ENCODE measurements at places on chromosomes 12 and 14.

DNA sequence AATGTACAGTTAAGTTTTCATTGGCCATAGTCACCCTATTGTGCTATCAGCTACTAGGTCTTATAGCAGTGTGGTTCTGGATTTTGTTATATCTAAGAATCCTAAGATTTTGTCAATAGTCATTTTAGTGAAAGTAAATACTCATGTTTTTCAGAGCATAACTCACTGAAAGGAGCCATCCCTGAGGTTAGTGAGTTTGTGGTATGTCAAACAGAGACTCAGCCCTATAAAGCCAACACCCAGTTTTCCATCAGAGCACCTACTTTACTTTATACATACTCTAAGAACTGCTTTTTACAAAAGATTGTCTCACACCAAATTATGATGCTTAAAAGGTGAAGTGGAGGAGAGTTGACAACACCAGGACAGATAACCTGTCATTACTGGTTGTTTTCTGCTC is 686.3 kb upstream of the LRFN5 start:
- DNase-seq, result no peak

DNA sequence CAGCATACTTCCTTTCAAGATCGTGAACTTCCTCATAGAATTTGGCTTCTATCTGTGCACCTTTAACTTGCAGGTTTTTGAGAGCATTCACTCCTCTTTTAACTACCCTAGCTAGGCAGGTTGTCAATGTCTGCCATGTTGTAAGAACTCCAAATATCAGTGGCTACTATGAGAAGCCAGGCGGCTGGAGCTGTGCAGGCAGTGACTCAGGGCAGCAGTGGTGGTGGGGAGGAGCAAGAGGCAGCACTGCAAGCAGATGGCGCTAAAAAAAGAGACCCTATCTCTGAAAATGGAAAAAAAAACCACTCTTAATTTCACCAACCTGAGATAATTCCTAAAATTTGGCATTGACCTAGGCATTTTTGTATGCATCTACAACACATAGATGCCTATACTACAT is 28.5 kb downstream of the YARS2 start:
- DNase-seq, result no peak

DNA sequence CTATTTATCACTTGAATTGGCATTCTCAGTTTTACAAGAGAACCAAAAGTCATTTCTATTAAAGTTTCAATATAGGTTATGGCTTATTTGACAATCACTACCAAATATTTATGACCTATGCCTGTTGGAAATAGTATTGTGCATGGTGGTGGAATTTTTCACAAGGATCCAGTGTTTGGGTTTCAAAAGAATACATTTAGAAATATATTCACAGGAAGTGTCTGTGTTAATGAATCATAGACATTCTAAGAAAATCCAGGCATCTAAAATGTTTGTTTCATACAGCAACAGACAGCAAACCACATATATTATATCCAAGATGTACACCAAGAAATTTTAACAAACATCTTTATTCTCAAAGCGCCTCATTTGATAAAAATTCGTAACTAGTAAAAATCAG is 92.7 kb downstream of the MED13L start:
- DNase-seq, result peak; percentile 46

GRCh38 chr12:31026202-31026601 is 47.5 kb upstream of the DDX11 start:
- no peak for DNase-seq

DNA sequence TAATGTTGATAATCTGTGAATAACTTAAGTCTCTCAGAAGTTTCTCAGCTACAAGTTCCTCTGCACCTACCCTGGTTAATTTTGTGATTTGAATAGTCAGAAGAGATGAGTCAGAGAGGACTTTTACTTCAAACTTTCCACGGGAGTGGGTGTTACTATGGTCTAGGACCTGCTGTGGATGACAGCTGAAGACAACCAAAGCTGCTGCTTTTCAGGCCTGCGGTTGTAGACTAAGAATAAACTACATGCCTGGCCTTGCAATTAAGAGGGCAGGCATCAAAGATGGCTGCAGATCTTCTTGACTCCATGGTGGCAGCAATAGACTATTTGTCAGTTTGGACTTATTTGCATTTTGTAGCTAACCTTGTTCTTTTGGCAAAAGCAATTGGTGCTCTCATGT is 227.1 kb upstream of the KRR1 start:
- no peak for DNase-seq

DNA sequence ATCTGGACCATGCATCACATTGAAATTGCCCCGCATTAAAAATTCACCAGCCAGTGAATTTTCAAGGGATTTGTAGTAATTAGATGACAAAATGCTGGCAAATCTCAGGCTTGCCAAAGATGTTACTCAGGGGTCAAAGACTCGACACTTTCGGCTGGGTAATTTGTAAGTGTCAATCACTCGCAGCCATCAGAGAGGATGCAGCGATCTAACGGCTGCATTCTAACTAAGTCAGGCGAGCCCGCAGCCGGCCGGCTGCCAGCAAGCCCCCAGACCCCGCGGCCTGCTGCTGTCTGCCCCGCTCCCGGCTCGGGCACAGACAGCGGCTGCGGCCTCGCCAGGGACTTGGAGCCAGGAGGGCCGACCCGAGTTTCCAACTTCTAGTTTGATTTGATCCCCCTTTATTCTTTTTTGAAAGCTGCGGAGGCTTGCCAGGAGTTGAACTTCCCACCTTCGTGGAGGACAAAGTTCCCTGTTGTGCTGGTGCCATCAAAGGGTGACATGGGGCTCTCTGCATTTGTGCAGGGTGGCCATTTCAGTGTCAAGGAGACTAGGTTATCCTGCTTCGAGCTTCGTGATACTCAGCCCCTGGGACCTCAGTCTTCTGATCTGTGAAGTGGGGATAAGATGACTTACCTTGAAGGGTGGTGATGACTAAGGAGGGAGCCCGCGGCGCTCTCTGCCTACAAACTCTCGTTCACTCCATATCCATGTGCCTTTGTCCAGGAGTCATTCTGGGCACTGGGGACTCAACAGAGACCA is 169.9 kb downstream of the RBM19 start:
- DNase-seq, result no peak

DNA sequence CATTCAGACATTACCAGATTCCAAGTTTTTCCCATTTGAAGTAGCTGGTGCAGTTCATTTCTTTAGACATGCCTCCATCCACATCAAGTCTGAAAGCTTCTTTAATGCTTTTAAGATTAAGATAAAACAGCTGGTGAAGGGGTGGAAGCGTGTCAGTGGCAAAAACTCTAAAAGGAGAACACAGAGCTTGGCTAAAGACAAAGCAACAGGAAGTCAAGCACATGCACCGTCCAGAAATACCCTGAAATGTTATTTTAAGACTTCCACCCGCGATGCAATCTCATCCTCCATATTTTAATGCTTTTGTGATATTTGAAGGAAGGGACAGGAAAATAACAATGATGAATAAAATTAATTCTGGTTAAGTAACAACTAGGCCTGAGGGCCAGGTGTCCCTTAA is 31.8 kb downstream of the PPM1H start:
- no peak for DNase-seq

DNA sequence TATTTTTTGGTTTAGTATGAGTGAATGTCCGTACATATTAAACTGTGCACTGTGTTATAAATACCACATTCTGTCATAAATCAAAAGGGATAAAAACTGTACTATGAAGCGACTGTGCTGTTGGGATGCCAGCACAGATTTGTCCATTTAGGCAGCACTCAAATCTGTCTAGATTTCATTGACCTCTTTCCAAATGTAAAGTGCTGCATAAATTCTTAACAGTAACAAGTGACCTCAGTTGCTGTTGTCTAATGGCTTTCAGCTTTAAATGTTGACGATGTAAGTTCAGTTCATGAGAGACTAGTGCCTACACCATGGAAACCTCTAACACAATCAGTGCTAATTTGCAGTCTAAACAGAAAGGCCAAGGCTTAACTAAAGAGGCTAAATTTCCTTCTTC is 531.4 kb upstream of the LMO3 start:
- DNase-seq, result no peak

DNA sequence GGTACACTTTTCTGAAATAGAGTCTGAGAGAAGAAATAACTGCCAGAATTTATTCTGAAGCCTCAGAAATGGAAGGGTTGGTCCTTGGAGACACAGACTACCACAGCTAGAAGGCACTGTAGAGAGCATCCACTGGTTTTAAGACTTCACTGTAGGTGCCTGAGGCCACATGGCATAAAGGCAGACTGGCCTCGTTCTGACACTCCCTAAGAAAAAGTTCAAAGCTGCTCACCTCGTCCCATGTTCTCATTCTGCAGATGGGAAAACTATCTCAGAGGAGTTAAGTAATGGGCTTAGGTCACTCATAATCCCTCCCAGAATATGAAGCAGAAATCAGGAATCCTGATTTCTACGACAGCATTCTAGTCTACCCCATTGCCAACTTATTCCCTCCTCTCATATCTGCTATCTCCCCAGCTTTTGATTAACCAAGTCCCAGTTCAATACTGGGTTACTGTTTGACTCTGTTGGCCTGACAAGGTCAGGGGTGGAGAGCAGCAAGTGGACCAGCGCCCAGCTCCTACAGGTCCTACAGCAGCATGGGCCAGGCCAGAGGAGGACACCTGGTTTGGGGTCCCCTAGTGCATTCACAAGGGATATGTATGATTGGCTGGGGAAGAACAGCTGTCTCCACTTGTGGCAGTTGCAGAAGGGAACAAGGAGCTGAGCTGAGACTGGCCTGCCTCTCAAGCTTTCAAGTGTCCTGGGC is 3.7 kb downstream of the ITGA5 start:
- no peak for DNase-seq

- peak; percentile 97 for DNase-seq
These were observed 166.7 kb downstream of the TMTC3 start for GRCh38 chr12:88308825-88309224.

GRCh38 chr12:46430340-46430948 is 57.9 kb upstream of the SLC38A2 start:
- peak; percentile 82 for DNase-seq

GRCh38 chr12:113278141-113278540 is 56.8 kb downstream of the SLC8B1 start:
- DNase-seq, result no peak

GRCh38 chr12:68904351-68904962 is 28.5 kb downstream of the CPM start:
- DNase-seq, result no peak

GRCh38 chr14:74035556-74035955 is 16.4 kb downstream of the BBOF1 start:
- peak; percentile 34 for DNase-seq

- DNase-seq, result peak; percentile 41
These were observed 80.5 kb downstream of the TMEM260 start for GRCh38 chr14:56659964-56660551.

GRCh38 chr12:9604287-9604686 is 3.4 kb downstream of the KLRB1 start:
- DNase-seq, result no peak

DNA sequence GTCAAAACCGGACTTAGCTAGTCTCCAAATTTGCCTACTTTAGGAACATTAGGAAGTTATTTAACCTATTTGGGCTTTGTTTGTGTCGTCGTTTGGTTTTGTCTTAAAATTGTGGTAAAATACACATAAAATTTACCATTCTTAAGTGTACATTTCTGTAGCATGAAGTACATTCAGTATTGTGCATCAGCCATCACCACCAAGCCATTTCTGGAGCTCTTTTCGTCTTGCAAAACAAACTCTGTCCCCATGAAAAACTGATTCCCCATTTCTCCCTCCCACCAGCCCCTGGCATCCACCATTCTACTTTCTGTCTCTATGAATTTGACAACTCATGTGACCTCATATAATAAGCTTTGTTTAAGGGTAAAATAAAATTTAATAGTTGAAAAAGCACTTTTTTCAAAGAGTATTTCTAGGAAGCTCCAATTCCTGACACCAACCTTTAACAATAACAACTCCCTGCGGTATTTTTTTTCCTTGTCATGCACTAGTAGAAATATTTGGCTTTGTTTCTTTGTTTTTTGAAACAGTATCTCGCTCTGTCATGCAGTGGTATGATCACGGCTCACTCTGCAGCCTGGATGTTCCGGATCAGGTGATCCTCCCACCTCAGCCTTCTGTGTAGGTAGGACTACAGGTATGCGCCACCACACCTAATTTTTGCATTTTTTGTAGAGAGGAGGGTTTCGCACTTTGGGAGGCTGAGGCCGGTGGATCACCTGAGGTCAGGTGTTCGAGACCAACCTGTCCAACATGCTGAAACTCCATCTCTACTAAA is 3.6 kb upstream of the UBC start:
- no peak for DNase-seq

DNA sequence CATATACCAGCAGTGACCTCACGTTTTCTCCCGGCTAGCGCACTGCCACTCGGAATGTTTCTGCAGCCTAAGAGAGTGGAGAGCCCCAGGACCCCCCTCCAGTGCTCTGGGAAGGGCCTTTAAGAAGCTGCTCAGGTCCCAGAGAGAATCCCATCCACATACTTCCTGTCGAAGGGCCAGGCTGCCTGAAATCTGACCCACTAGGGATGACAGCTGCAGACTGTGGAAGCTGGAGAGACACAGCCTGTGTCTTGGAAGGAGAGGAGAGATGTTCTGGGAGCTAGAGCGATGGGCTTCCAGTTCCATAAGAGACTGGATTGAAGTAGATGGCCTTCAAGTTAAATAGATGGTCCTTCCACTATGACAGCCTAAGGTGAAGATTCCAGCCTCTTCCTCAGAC is 54.4 kb downstream of the IQSEC3 start:
- no peak for DNase-seq

DNA sequence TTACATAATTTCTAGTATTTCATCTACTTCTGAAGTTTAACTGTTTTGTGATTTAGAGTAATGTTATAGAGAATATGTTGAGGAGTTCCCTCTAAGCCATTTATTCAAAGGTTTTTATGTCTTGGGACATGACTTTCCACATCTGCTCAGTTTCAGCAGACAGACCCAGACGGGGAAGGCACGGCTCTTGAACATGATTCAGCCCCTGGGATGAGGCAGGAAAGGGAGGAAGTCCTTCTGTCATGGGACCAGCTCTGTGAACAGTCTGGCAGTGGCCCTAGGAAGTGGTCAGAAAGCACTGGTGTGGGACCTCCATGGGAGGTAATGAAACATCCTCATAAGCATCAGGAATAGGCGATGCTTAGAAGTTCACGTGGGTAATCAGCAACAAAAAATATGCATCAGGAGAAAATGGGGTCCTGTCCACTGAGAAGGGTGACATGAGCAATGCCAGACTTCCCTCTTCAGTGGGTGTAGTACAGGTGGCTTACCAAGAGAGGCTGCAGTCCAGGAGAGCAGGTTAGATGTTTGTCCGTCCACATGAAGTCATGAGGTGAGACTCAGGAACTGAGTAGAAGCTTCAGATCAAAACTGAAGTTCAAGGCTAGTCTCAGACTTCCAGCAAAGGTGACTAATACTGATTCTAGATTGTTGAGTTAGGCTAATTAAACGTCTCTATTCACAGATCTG is 248.5 kb downstream of the IPO8 start:
- DNase-seq, result no peak

- no peak for DNase-seq
These were observed 2.3 kb upstream of the LHX5 start for GRCh38 chr12:113473942-113474341.

DNA sequence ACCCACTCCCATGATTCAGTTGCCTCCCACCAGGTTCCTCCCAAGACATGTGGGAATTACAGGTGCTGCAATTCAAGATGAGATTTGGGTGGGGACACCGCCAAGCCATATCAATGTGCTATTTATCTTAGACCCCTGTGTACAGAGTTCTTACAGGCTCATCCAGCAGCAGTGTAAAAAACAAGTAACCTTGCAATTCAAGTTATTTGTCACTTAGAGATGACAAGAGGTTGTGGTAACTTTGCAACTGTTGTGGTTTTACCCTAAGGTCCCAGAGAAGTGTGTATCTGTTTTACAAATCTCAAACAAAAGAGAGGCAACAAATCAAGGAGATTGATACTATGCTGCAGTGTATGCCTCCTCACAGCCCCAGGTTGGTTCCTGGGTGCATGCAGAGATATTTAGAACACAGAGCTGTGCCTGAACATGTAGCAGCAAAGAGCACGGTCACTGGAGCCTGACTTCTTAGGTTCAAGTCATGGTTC is 11.5 kb upstream of the HELB start:
- no peak for DNase-seq
